Smooth muscle cell of trachea (primary cell): ENCODE measurements at places on chromosomes 12 and 14. TPM values are rescaled to one million over a fixed set of nuclear protein-coding genes. Genes with fewer than 3 reads are reported as not detected.

Gene PELI2
- 18.7 and 19.3 TPM in 2 replicates for total RNA-seq

Gene FANCM
- total RNA-seq = 2.2 and 10.8 TPM in 2 replicates

Gene SOCS2
- 39.0 and 76.2 TPM in 2 replicates for total RNA-seq

Gene TAS2R13
- total RNA-seq = 1.3 and 4.7 TPM in 2 replicates

Gene POTEG
- not detected in 2 replicates for total RNA-seq

Gene NTS
- 0.50 and 1.2 TPM in 2 replicates for total RNA-seq

Gene PPP4R3A
- 50.0 and 66.8 TPM in 2 replicates for total RNA-seq

Gene IRAK3
- 10.8 and 12.5 TPM in 2 replicates for total RNA-seq

Gene PLD4
- total RNA-seq = under 0.01 TPM in 2 replicates

Gene FERMT2
- total RNA-seq = 94.3 and 100 TPM in 2 replicates

Gene KRT82
- not detected in 2 replicates for total RNA-seq

Gene TSPAN19
- total RNA-seq = under 0.01 TPM in 1 of 2 replicates, not detected in the other

Gene CMTM5
- total RNA-seq = 0.44 and 0.50 TPM in 2 replicates

Gene IL23A
- 0.50 and 0.58 TPM in 2 replicates for total RNA-seq

Gene ADSS1
- 2.5 and 7.1 TPM in 2 replicates for total RNA-seq
